Neural progenitor cell (in vitro differentiated cells): ENCODE measurements at places on chromosomes 2 and 18. TPM values are rescaled to one million over a fixed set of nuclear protein-coding genes. Genes with fewer than 3 reads are reported as not detected.

DNA sequence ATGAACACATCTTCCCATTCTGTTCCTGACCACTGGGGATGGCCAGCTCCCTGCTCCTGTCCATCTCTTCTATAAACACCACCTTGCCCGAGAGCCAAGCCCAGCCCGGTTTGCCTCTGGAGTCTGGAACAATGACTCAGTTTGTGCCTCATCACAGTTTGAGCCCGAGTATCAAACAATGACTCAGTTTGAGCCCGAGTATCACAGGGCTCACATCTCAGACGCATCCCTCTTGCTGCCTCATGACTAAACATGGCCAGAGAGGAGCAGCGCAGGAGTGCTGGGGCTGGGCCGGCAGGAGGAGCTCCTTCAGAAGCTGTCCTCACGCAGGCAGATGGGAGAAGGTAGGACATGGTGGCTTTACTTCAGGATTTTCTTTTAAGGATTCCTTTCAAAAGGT lies 68.7 kb downstream of the PXDN start:
- no peak overlapping the region for H3K27ac ChIP-seq
- peak; percentile 38 for DNase-seq
- peaks cover 5% of the 10 kb centered on the region for H3K36me3 ChIP-seq
- no peaks in the 10 kb centered on the region for H3K27me3 ChIP-seq

GRCh38 chr2:48345176-48345575 lies 184.8 kb upstream of the STON1 start:
- H3K27me3 ChIP-seq = no peaks in the 10 kb centered on the region
- peaks cover 14% of the 10 kb centered on the region for H3K36me3 ChIP-seq
- DNase-seq = no peak
- H3K4me3 ChIP-seq = no peak overlapping the region
- H3K27ac ChIP-seq = peak overlapping the region; percentile 60

GRCh38 chr18:21004726-21005125 lies 106.9 kb downstream of the ROCK1 start:
- H3K27ac ChIP-seq = no peak overlapping the region
- H3K36me3 ChIP-seq = peaks cover 16% of the 10 kb centered on the region

DNA sequence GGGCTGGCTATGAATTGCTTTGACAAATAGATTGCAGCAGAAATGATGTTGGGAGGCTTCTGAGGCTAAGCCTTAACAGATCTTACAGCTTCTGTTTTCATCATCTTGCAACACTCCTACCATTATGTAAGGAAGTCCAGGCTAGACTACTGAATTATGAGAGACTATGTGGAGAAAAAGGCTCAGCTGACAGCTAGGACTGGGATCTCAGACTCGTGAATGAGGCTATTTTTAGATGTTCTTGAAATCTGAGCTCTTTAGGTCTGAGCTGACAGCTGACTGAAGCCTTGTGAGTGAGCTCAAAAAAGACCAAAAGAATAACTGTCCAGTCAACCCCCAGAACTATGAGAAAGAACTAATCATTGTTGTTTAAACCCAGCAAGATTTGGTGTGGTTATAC lies 70.3 kb downstream of the VWC2L start:
- peaks cover 14% of the 10 kb centered on the region for H3K4me1 ChIP-seq
- no peak overlapping the region for H3K27ac ChIP-seq
- no peak overlapping the region for H3K4me3 ChIP-seq
- no peaks in the 10 kb centered on the region for H3K27me3 ChIP-seq
- DNase-seq = peak; percentile 5

- no peaks in the 10 kb centered on the region for H3K4me1 ChIP-seq
- H3K36me3 ChIP-seq = no peaks in the 10 kb centered on the region
- no peak overlapping the region for H3K27ac ChIP-seq
- no peak for DNase-seq
- H3K4me3 ChIP-seq = no peak overlapping the region
These were observed 77.3 kb downstream of the VWA3B start for GRCh38 chr2:98164256-98164655.

- no peaks in the 10 kb centered on the region for H3K27me3 ChIP-seq
- no peak overlapping the region for H3K27ac ChIP-seq
- no peak for DNase-seq
- H3K4me1 ChIP-seq = no peaks in the 10 kb centered on the region
- no peak overlapping the region for H3K4me3 ChIP-seq
- H3K36me3 ChIP-seq = no peaks in the 10 kb centered on the region
These were observed 260.4 kb downstream of the METTL4 start for GRCh38 chr18:2310886-2311285.

DNA sequence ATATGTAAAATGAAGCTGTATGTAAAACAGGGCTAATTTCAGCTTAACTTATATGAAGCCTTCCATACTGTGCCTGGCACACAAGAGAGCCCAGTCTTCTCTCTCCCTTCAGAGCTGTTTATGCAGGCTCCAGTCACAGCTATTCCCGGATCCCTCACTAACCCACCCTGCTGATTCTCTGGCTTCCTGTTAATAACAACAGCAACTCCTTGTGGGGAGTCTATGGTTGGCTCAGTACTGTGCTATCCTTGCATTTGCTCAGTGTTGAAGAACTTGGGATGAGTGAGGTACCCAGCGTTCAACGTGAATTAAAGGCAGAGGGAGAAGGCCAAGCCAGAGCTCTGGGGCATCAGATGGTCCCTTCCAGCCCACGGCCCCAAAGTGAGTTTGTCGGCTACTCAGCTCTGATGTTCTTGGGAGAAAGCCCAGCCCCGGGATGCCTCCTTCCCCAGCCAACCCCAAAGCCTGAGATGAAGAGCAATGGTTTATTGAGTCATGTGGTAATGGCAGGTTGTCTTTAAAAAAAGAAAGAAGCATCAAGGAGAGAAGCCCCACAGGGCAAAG lies 43.2 kb downstream of the PSD4 start:
- H3K4me1 ChIP-seq = peaks cover 13% of the 10 kb centered on the region
- no peak overlapping the region for H3K4me3 ChIP-seq
- no peaks in the 10 kb centered on the region for H3K36me3 ChIP-seq
- DNase-seq = no peak
- no peak overlapping the region for H3K27ac ChIP-seq

- no peaks in the 10 kb centered on the region for H3K36me3 ChIP-seq
- H3K4me3 ChIP-seq = no peak overlapping the region
- DNase-seq = peak; percentile 75
- H3K27me3 ChIP-seq = no peaks in the 10 kb centered on the region
- H3K4me1 ChIP-seq = peaks cover 6% of the 10 kb centered on the region
These were observed 61.3 kb upstream of the ITSN2 start for GRCh38 chr2:24421668-24422067.

GRCh38 chr2:12270876-12271588 lies 445.7 kb upstream of the TRIB2 start:
- no peak overlapping the region for H3K27ac ChIP-seq
- no peaks in the 10 kb centered on the region for H3K36me3 ChIP-seq
- no peak overlapping the region for H3K4me3 ChIP-seq
- no peaks in the 10 kb centered on the region for H3K4me1 ChIP-seq

- H3K27me3 ChIP-seq = no peaks in the 10 kb centered on the region
- no peaks in the 10 kb centered on the region for H3K4me1 ChIP-seq
- no peak overlapping the region for H3K27ac ChIP-seq
- H3K4me3 ChIP-seq = no peak overlapping the region
- H3K36me3 ChIP-seq = no peaks in the 10 kb centered on the region
- DNase-seq = no peak
These were observed 56.3 kb downstream of the SCG2 start for GRCh38 chr2:223545830-223546229.

GRCh38 chr18:57747809-57748680 lies 55.1 kb downstream of the ATP8B1 start:
- H3K27me3 ChIP-seq = no peaks in the 10 kb centered on the region
- H3K36me3 ChIP-seq = no peaks in the 10 kb centered on the region
- H3K27ac ChIP-seq = no peak overlapping the region
- no peak overlapping the region for H3K4me3 ChIP-seq
- no peak for DNase-seq

GRCh38 chr2:45009303-45009927 lies at the start of gene SIX2:
Gene SIX2 (minus strand): TSS chr2:45009452. CDS start chr2:45009110, 342 bp downstream.
- peak; percentile 99 for DNase-seq
- peaks cover 44% of the 10 kb centered on the region for H3K4me1 ChIP-seq

- no peak overlapping the region for H3K4me3 ChIP-seq
- H3K27me3 ChIP-seq = no peaks in the 10 kb centered on the region
- peaks cover 63% of the 10 kb centered on the region for H3K4me1 ChIP-seq
- H3K27ac ChIP-seq = no peak overlapping the region
These were observed 478.2 kb downstream of the ARHGAP15 start for GRCh38 chr2:143607231-143608062.

RNF103 gene
- total RNA-seq = 15.9 and 26.5 TPM in 2 replicates

- no peaks in the 10 kb centered on the region for H3K36me3 ChIP-seq
- H3K27ac ChIP-seq = no peak overlapping the region
- no peak overlapping the region for H3K4me3 ChIP-seq
These were observed 190.0 kb downstream of the EN1 start for GRCh38 chr2:118657466-118657865.

ZNF385B gene
- 22.9 and 35.8 TPM in 2 replicates for total RNA-seq

- H3K36me3 ChIP-seq = no peaks in the 10 kb centered on the region
- H3K27ac ChIP-seq = no peak overlapping the region
- DNase-seq = no peak
- H3K4me1 ChIP-seq = no peaks in the 10 kb centered on the region
- H3K27me3 ChIP-seq = no peaks in the 10 kb centered on the region
These were observed 87.3 kb upstream of the TLK1 start for GRCh38 chr2:171247741-171248662.

C2orf69 gene
- 33.0 and 43.8 TPM in 2 replicates for total RNA-seq

DNA sequence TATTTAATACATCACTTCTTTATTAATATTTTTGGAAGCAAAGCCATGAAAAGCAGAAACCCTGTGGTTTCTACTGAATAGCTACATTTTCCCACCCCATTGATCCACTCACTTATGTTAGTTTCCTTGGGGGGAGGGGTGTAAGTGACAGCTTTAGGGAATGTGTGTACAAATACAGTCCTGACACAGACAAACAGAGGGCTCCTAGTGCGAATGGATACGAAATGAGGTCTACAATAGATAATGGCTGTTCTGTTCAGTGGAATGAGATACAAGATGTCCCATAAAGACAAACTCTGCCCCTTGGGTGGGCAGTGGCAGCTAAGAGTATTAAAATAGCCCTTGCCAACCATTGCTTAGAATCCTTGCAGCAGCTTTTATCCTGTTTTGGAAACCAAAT lies 312.9 kb downstream of the NCKAP5 start:
- H3K4me3 ChIP-seq = no peak overlapping the region
- no peaks in the 10 kb centered on the region for H3K4me1 ChIP-seq
- H3K27me3 ChIP-seq = no peaks in the 10 kb centered on the region
- DNase-seq = no peak
- no peak overlapping the region for H3K27ac ChIP-seq

GRCh38 chr18:5195656-5196055 lies 1.4 kb downstream of the AKAIN1 start:
- peaks cover 16% of the 10 kb centered on the region for H3K4me1 ChIP-seq
- H3K4me3 ChIP-seq = peak overlapping the region; percentile 49
- H3K36me3 ChIP-seq = no peaks in the 10 kb centered on the region
- H3K27me3 ChIP-seq = peaks cover 99% of the 10 kb centered on the region

DNA sequence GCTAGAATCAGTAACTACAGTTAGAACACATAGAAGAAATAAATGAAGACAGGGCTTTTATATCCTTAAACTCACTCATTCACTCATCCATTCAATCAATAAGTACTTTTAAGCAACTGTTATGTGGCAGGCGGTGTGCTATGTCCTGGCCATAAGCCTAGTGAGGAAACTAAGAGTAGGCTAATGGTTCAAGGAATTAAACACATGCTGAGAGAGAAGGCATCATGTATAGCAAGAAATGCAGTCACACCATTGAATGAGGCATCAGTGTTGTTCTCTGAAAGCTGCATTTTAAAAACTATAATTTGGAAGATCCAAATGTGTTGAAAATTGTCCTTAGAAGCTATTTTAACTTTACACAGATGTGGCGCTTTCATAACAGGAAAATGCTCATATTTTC lies 86.5 kb upstream of the DTNA start:
- H3K4me1 ChIP-seq = no peaks in the 10 kb centered on the region
- H3K27me3 ChIP-seq = no peaks in the 10 kb centered on the region
- H3K36me3 ChIP-seq = no peaks in the 10 kb centered on the region
- H3K4me3 ChIP-seq = no peak overlapping the region

DNA sequence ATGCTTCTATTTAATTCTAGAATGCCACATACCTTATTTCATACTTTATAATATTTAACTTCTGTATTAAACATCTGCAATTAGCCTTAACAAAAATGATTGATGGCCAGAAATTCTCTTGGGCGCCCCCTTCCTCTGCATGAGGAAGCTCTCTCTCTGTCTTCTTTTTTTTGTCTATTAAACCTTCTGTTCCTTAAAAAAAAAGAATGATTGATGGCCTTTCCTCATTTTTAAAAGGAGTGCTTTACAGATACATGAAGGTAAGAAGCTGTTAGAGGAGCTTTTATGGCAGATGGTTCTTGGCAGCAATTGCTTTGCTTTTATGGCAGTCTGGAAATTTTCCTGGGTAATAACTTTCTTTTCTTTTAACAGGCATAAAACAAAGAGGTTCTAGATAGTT lies 526.9 kb downstream of the SLC4A3 start:
- H3K4me3 ChIP-seq = no peak overlapping the region
- no peaks in the 10 kb centered on the region for H3K36me3 ChIP-seq
- H3K27me3 ChIP-seq = no peaks in the 10 kb centered on the region
- no peak overlapping the region for H3K27ac ChIP-seq

DOCK10 gene
- total RNA-seq = 1.1 and 1.5 TPM in 2 replicates

- H3K4me1 ChIP-seq = no peaks in the 10 kb centered on the region
- no peak for DNase-seq
- no peaks in the 10 kb centered on the region for H3K36me3 ChIP-seq
- H3K27ac ChIP-seq = no peak overlapping the region
- H3K4me3 ChIP-seq = no peak overlapping the region
These were observed 95.3 kb downstream of the GALR1 start for GRCh38 chr18:77344786-77345500.

GRCh38 chr18:78610179-78610578 lies 369.4 kb upstream of the SALL3 start:
- DNase-seq = no peak
- H3K27me3 ChIP-seq = no peaks in the 10 kb centered on the region
- H3K4me3 ChIP-seq = no peak overlapping the region
- no peak overlapping the region for H3K27ac ChIP-seq
